ENCODE measurements at places on chromosomes 6 and 20. TPM values are rescaled to one million over a fixed set of nuclear protein-coding genes. Genes with fewer than 3 reads are reported as not detected.

Gene CALHM5
- total RNA-seq: 3.2 TPM

Gene TFAP2B
- total RNA-seq: not detected

Gene ETV7
- 0.69 TPM for total RNA-seq

Gene SLC35D3
- not detected for total RNA-seq

Gene TGM2
- 33.4 TPM for total RNA-seq

DNA sequence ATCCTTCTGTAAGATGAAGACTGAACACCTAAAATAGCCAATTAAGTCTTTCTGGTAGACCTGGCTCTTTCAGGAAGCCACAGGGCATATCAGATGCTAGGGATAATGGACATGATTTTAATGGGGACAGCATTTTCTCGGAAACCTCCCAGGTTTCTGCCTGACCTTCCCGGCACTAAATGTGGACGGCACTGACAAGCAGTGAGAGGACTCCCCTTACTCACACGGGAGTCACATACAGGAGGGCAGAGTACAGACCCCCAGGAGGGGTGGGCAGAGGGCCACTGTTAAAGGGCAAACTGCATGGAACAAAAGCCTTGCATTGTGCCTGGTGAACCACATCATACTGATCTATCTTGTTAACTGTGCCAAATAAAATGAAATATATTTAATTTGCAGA, 19.9 kb downstream of the PSMG4 start:
- DNase-seq: no peak

- peak; percentile 29 for DNase-seq
Measured at GRCh38 chr6:141316236-141316635, 816.5 kb upstream of the GJE1 start.

DNA sequence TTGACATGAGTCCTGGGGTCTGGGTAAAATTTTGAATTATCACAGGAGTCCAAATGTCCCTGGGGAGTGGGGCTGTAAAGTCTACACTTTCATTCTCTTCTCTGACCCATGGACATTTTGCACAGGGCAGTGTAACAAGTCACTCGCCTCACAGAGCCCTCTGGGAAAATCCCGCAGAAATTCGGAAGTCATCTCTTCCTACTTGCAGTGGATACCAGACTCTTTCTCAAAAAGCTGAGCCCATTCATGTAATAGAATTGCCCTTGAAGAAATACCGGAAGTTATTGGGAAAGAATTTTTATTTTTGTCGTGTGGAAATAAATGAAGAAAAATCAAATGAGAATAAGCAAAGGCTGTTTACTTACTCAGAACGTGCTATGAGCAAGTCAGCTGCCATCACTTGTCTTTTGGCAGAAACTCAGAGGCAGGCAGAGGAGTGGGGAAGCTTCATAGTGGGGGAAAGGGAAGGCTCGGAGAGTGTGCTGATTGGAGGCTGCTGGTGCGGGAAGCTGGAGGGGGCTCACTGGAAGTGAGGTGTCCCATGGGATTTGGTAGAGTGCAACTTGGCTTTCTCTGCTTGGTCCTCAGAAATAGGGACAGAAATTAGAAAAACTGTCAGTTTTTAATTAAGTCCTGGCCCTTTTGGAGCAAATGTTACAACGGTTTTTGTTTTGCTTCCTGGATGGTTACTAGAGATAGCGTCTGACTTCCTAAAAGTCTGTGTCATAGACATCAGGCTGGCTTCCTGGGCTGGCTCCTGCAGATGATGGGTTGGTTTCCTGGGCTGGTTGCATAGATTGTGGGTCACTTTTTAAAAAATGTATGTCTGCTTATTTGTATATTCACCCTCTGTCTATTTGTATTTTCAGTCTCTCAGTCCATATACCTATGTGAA, 79.8 kb upstream of the EEF1E1 start:
- DNase-seq: no peak

DNA sequence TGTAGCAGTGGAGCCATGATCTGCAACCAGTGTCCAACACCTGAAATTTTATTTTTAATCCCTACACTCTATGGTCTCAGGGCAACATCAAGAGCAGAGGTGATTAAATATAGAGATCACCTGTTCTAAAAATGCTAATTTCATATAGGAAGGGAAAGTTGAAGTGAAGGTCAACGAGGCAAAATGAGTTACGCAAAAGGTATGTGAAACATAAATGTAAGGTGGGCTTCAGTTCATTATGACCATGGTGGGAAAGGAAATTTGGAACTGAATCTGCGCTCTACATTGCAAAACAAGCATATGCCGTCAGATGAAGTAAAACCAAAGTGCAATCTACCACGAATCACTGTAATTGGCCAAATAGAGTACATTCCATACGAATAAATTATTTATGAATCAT, 35.2 kb upstream of the STMND1 start:
- DNase-seq: no peak

DNA sequence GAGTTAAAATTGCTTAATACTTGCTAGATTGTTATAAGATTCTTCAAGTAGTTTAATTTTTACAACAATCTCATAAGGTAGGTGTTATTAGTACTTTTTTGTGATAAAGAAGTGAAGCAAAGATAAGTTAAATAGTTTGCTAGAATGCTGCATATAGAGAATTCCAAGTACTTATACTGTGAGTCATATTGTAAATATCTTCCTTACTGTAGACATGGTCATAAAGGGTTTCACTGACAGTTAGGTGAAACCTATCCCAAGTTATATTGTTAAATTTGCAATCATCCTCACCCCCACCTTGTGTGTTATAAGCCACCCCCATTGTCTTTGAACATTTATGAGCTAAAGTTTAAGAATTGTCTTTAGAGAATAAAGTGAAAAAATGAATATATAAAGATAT, 142.0 kb downstream of the FAM83B start:
- no peak for DNase-seq

GRCh38 chr6:64186592-64186991, 551.0 kb downstream of the PHF3 start:
- no peak for DNase-seq

- DNase-seq: peak; percentile 65
Measured at GRCh38 chr20:49397525-49397924, 84.9 kb downstream of the KCNB1 start.

- no peak for DNase-seq
Measured at GRCh38 chr20:36941401-36941835, 10.1 kb downstream of the SAMHD1 start.

GRCh38 chr20:32982617-32983458, 21.4 kb downstream of the SUN5 start:
- peak; percentile 22 for DNase-seq

DNA sequence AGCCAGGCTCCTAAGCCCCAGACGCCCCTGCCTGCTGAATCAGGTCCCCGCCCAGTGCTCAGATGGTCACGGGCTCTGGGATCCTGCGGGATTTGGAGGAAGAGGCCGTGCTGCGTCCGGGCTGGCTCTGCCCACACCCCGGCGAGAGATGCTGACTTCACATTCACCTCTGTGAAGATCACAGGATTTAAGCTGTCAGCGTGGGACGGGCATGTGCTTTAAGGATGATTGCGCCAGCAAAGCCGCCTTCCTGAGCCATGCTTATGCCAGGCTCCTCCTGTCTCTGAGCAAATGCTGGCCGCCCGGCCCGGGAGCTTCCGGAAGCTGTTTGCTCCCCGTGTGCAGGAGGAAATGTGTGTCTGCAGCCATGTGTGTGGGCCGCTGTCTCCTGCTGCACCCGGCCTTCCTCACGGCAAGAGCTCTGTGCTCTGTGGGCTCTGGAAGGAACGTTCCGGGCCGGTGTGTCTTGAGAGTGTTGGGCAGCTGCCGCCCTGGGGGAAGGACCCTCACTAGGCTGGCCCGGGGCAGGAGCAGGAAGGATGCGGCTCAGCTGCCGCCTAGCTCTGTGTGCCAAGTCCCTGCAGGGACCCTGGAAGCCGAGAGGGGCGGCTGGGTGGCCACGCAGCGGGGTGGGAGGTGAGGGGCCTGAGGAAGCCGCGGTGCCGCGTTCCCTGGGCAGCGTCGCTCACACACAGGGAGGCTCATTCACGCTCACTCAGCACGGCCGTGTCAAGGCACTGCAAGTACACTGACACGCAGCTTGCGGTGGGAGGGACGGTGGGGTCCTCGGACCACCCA, 19.0 kb upstream of the BHLHE23 start:
- DNase-seq: peak; percentile 52

DNA sequence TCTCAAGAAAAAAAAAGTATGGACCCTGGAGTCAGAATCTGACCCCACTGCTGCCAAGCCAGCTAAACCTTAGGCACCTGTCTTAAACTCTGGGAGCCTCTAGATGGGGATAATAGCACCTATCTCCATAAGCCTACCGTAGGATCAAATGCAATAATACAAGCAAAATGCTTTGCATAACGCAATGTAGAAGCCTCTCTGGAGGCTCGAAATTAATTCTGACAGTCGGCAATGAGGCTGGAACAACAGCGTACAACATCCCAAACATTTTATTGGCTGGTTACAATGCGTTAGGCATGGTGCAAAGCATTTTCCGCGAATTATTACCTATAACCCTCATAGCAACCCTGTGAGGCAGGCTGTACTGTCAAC, 521 bp downstream of the CDK5RAP1 start:
- no peak for DNase-seq

- peak; percentile 95 for DNase-seq
Measured at GRCh38 chr20:61436667-61437279, 184.7 kb downstream of the CDH4 start.

DNA sequence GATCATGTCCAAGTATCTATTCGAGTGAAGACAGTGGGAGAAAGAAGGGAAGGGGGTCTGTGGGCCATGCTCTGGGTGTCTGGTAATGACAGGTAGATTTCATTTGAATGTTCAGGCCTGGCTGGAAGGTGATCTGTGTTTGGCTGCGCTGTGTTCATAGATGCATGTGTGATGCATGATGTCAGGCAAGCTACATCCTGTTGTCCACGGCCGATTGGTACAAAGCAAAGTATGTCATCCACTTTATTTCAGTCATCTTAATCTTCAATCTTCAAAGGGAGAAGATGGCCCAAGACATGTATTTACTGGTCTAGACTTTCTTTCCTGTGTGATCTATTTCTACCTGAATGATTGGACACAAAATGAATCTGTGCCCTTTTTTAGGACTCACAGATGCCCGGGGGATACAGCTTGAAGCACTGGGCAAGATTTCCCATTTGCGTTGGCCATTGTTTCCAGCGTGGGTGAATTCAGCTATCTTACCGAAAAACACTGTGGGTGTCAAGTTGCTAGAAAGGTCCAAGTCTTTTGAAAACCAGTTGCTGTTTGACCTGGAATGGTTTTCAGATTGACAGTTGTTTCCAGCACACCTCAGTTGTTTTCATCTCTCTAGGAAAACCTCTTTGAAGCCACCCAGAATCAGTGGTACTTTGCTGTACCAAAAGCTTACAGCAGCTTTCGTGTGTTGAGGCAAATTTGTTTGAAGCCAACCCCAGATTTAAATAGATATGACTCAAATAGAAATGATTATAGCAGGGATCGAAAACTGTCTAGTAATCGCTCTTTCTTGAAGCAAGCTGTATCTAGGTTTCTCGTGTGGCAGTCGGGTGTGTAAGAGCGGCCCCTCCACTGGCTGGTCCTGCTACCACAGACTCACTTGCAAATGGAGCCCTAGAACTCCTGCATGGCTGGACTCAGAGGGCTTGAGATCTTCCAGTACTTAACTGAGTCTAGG, 27.2 kb downstream of the DUSP22 start:
- no peak for DNase-seq

DNA sequence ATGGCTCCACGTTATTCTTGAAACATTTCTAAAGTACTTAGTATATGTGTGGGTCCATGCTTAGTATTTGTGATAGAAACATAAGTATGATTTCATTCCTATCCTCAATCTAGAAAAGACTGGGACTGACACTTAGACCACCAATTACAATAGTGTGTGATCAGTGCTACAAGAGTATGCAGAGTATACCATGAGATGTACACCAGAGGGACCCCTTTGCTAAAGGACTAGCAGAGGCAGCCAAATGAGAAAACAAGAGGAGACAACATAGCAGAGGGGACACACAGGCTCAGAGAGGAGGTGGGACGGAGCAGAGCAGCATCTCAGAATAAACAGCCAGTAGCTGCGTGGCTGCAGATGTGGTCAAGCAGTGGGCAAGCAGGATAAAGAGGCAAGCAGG, 21.0 kb downstream of the RMND1 start:
- no peak for DNase-seq

DNA sequence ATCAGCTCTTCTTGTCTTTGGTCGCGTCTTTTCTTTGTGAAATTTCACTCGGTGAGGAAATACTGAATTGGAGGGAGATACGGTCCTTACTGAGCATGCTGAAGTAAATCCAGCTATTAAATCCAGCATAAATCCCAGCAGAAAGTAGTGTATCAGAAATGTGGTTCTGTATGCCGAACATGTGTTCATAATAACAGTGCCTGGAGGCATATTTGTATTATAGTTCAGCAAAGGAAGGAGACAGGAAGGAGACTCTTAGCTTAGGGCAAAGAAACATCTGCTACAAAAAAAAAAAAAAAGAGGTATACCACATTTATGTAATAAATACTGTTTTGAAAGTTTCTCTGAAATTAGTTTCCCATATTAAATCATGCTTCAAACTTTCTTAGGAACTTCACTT, 211.8 kb downstream of the PLCB4 start:
- no peak for DNase-seq
